Hindlimb muscle (tissue), 1 donor: ENCODE measurements at places on chromosomes 12 and 14.
A peak's percentile ranks its signal among the peaks of the same experiment; 100 is the strongest.

GRCh38 chr12:51390457-51390856 is 749 bp downstream of the GALNT6 start:
- no peak for DNase-seq

DNA sequence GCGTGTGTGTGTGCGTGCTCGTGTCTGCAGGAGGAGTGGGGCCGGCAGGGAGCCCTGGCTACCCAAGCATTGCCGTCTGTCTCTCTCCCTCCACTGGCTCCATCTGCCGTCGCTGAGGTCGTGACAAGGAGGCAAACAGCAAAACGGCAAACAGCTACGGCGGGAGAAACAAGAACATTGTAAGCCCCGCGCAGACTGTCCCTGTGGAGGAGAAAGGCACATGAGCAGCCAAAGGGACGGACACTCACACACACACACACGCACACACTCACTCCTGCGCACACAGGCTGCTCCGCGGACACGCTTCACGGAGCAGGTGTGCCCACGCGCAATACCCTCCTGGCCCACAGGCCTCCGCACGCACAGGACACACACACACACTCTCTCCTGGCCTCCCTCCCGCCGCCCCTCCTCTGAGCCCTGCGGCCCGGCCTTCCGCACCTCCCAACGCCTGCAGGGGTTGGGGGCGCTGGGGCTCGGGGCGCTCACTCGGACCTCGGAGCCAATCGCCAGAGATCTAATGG is 905 bp downstream of the CISTR start:
- DNase-seq, result no peak

DNA sequence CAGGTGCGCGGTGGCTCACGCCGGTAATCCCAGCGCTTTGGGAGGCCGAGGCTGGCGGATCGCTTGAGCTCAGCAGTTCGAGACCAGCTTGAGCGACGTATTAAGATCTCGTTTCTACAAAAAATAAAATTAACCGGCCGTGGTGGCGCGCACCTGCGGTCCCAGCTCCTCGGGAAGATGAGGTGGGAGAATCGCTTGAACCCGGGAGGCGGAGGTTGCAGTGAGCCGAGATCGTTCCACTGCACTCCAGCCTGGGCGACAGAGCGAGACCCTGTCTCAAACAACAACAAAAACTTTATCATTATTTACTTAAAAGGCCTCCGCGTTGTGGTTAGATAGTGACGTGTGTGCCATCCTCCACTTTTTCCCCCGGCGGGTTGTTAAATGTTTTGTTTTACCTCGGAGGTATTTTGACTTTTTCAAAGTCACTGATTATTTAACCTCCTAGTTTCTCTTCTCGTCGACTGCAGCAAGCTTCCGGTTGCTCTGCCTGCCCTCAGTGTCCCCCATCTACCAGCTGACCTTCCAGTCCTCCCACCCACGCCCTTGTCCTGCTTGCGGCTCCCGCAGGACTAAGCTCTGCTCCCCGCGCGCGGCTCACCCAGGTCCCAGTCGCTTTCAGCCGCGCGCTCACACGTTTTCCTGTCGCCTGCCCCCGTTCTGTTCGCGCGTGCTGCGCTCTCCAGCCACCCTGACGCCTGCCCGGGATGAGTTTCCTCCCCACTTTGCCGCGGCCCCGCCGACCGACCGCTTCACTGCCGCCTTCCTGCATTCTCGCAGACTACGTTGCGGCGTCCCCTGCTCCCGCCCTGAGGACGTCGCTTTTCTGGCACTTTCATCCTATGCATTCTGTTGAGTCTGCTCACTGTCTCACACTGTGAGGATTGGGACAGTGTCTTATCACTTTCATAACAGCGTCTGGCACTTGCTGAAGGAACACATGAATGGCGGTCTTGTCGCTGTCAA is 1.2 kb upstream of the SCAF11 start:
- DNase-seq, result peak; percentile 83

DNA sequence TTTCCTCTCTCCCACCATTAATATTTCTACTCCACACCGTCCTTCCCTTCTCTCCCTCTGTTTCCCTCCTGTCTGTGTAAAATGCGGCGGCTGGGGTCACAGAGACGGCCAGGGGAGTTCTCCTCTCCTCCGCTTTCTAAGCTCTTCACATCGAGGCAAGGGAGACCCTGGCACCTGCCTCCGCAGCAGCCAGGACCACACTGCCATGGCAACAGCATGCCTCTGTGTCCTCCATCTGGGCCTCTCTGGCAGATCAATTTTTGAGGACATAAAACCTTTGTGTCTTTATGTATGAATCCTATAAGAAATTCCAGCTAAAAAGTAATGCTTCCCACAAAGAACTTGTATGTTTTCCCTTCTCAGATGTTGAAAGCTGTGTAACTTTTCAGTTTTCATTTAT is 41.4 kb downstream of the DYRK4 start:
- no peak for DNase-seq

DNA sequence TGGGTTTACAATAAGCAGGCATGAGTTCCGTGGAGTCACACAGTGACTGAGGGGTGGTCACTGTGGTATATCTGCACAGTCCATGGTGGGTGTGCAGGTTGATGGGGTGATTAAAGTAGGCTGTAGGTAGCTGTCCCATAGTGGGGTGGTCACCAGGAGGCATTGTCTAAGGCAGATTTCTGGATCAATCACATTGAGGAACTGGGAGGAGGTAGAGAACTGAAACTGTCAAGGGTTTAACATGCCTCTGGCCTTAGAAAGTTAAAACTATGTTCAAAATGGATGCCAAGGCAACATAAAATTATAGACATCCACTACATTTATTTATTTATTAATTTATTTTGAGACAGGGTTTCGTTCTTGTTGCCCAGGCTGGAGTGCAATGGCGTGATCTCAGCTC is 8.3 kb downstream of the ADCK1 start:
- no peak for DNase-seq

DNA sequence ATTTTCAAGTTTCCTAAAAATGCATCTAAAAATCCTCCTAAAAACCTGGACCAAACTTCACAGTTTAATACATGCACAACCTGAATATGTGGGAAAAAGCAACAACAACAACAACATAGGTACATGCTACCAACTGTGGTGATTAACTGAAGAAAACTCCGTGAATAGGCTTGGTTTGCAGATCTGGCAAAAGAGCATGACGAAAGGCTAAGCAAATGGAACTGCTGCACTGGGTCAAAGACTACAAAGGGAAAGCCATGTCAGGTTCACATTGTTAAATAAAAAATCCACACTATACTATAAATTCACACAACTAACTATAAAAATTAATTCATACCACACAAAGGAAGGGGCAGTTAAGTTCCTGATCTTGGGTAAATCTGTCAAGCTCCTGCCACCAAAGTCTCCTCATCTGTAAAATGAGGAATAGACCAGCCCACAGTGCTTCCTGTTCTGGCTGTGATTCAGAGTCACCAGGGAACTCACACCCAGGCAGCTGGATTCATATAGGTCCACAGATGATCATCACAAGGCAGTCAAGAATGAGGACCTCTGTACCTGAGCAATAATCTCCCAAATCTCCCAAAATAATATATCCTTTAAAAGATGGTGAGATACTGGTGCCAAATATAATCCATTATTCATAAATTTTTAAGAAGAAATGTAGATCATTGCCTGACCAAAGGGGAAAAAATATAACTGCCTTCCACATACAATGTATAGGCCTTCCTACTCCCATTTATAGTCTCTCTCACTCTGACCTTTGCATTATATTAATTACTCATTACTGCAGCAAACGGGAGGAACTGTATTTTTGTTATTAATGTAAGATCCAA is 7.0 kb downstream of the CORO1C start:
- DNase-seq, result no peak

DNA sequence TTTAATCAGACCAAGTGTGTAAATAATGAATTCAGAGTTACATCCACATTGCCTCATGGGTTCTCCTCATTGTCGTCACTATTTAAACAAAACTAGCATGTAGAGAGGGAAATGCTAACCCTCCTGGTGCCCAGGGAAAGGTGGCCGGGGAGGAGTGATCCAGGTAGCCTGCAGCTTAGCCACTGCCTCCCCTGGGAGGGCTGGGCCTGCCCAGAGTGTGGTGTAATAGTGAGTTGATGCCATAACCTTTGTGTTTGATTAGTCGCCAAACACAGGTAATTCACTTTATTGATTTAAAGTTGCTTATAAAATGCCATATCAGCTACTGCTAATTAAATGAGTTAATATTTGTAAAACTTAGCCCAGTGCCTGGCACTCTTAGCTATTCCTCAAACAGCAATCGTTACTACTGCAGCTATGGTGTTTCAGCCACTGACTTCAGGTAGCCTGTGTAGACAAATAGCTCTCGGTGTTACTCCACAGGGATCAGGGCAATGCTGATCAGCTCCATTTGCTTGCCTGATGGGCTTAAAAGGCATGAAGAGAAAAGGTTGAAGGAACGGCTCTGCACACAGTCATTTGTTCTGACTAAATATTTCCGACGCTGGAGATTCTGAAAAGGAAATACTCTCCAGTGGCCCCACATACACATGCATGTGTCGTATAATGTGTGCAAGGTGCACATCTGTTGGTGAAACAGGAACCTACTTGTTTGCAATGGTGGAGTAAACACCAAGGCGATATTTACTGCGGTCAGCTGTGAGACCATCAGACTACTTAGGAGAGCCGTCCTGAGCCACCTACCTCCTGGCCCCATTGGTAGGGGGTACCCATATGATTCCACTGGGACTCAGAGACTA is 45.7 kb upstream of the PRMT8 start:
- no peak for DNase-seq

GRCh38 chr14:62301080-62301479 is 538.9 kb downstream of the SNAPC1 start:
- DNase-seq, result no peak

- no peak for DNase-seq
Measured at GRCh38 chr14:23110579-23111365, 6.0 kb upstream of the CIROP start.

DNA sequence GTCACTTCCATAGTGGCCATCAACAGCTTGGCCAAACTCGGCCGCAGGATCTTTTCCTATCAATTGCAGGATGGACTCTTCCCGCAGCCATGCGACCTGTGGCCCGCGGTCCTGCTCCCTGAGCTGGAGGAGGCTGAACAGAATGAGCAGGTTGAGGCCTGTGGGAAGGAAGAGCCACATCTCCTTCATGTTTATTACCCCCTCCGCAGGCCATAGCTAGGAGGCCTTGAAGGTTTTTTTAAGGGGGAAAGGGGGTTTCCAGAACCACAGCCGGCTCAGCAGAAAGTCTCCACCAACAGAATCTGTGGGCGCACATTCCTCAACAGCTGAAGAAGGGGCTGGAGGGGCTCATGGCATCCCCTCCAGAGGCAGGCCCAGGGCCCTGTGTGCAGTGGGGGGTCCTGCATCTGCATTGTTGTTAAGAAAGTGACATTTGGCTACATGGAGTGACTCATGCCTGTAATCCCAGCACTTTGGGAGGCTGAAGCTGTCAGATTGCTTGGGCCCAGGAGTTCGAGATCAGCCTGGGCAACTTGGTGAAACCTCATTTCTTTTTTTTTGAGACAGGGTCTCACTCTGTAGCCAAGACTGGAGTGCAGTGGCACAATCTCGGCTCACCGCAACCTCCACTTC is 25.2 kb upstream of the PPP1R13B start:
- DNase-seq, result no peak

DNA sequence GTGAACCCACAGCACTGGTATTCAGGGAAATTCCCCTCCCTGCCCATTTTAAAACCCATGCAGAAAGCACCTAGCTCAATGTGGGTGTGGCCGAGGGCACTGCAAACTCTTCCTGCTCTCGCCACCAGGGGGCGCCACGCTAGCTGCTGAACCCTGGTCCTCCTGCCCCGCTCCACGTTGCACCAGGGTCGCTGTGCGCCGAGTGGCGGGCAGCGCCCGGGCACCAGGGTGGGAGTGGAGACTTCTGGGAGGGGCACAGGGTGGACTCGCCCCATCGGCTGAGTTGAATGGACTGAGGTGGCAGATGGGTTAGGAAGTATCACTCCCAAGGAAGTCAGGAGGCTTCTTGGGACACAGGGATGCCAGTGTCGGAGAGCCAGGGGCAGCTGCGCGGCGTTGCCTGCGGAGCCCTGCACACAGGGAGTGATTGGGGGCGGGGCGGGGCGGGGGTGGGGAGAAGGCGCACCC is 48.1 kb upstream of the BCL11B start:
- no peak for DNase-seq
